Neural progenitor cell (in vitro differentiated cells): ENCODE measurements at places on chromosomes 2 and 18. TPM values are rescaled to one million over a fixed set of nuclear protein-coding genes. Genes with fewer than 3 reads are reported as not detected.

Gene TEKT4
- not detected in 2 replicates for total RNA-seq

Gene CHAC2
- 3.6 and 4.5 TPM in 2 replicates for total RNA-seq

Gene ADCY3
- total RNA-seq, result 25.3 and 28.9 TPM in 2 replicates

Gene LRP1B
- total RNA-seq, result 0.09 TPM in 1 of 2 replicates, not detected in the other

Gene FOXD4L1
- total RNA-seq, result 0.12 TPM in 1 of 2 replicates, not detected in the other

Gene SKA1
- total RNA-seq, result 31.4 and 57.2 TPM in 2 replicates

Gene LRRC30
- not detected in 2 replicates for total RNA-seq

Gene GREB1L
- 251 and 278 TPM in 2 replicates for total RNA-seq

DNA sequence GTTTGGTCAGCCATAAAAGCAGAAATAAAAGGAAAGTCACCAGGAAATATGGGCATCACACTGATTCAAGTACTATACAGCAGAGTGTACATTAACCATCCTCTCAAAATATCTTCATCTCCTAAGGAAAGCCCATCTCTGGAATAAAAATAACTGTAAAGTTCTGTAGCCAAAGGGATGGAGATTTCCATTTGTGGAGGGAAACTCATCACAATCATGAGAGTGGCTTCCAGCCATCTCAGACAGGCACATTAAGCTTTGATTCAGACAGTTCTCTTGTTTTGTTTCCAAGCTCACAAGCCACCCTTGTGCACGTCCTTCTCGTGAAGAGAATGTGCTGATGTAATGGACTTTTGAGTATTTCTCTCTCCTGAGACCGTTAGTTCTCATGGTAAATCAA lies 695.5 kb downstream of the LRRTM4 start:
- no peak for DNase-seq
- H3K4me1 ChIP-seq, result peaks cover 12% of the 10 kb centered on the region
- no peak overlapping the region for H3K27ac ChIP-seq
- no peaks in the 10 kb centered on the region for H3K36me3 ChIP-seq
- no peak overlapping the region for H3K4me3 ChIP-seq

DNA sequence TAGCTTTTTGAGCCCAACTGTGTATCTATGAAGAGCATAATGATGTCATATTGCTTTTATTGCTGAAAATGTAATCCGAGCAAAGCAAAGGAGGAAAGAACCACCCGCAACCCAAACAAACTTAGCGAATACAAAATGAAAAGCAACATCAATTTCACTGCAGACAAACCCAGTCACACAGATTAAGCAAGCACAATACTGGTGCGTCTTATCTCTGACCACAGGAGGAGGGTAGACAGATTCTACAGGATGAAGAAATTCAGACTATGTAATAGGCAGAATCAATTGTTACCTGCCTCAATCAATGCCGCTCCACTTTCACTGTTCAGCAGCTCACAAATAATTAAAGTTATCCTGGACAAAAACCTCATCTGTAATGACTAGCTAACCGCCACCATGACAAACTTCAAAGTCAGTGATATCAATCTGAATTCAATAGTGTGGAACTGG lies 115.5 kb upstream of the SP3 start:
- DNase-seq, result no peak
- H3K36me3 ChIP-seq, result peaks cover 2% of the 10 kb centered on the region
- H3K27me3 ChIP-seq, result no peaks in the 10 kb centered on the region
- no peak overlapping the region for H3K4me3 ChIP-seq

GRCh38 chr18:55529581-55529980 lies 58.4 kb downstream of the TCF4 start:
- DNase-seq, result no peak
- H3K27ac ChIP-seq, result no peak overlapping the region
- H3K36me3 ChIP-seq, result no peaks in the 10 kb centered on the region
- H3K4me1 ChIP-seq, result peaks cover 50% of the 10 kb centered on the region

- DNase-seq, result no peak
- H3K27ac ChIP-seq, result no peak overlapping the region
- no peaks in the 10 kb centered on the region for H3K36me3 ChIP-seq
- H3K27me3 ChIP-seq, result no peaks in the 10 kb centered on the region
- H3K4me3 ChIP-seq, result no peak overlapping the region
Observed at GRCh38 chr2:192026825-192027120, 168.0 kb downstream of the TMEFF2 start.

GRCh38 chr18:62539284-62540165 lies 16.7 kb downstream of the ZCCHC2 start:
- no peaks in the 10 kb centered on the region for H3K27me3 ChIP-seq
- no peaks in the 10 kb centered on the region for H3K4me1 ChIP-seq
- no peak overlapping the region for H3K27ac ChIP-seq
- H3K4me3 ChIP-seq, result no peak overlapping the region
- H3K36me3 ChIP-seq, result no peaks in the 10 kb centered on the region

DNA sequence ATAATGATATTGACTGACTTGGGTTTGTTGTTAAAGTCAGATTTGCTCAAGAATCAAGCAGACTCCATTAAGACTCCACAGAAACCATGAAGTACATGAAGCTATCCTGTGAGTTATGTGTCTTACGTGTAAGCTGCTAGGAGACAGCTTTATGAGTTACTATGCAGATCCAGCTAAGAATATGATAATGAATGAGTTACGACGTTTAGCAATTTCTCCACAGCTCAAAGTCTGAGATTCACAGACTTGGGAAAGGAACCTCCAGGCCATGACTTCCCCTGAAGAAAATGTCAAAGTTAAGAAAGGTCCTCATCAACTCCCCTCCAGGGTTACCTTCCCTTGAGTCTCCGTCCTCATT lies 211.9 kb upstream of the HNRNPA3 start:
- no peak overlapping the region for H3K27ac ChIP-seq
- DNase-seq, result no peak
- H3K4me3 ChIP-seq, result no peak overlapping the region
- no peaks in the 10 kb centered on the region for H3K36me3 ChIP-seq
- no peaks in the 10 kb centered on the region for H3K27me3 ChIP-seq
- no peaks in the 10 kb centered on the region for H3K4me1 ChIP-seq

GRCh38 chr2:88903749-88904353 lies 212.4 kb downstream of the RPIA start:
- no peaks in the 10 kb centered on the region for H3K4me1 ChIP-seq
- no peaks in the 10 kb centered on the region for H3K27me3 ChIP-seq

GRCh38 chr18:48992791-48993555 lies 42.2 kb upstream of the SMAD7 start:
- H3K36me3 ChIP-seq, result no peaks in the 10 kb centered on the region
- no peak overlapping the region for H3K4me3 ChIP-seq
- H3K27me3 ChIP-seq, result no peaks in the 10 kb centered on the region
- DNase-seq, result no peak

GRCh38 chr2:234771176-234771575 lies 180.6 kb upstream of the SH3BP4 start:
- no peak for DNase-seq
- H3K36me3 ChIP-seq, result no peaks in the 10 kb centered on the region
- H3K27ac ChIP-seq, result no peak overlapping the region

- H3K27ac ChIP-seq, result peak overlapping the region; percentile 7
- DNase-seq, result peak; percentile 83
- peaks cover 21% of the 10 kb centered on the region for H3K4me1 ChIP-seq
- H3K36me3 ChIP-seq, result no peaks in the 10 kb centered on the region
Observed at GRCh38 chr2:213251618-213252017, 32.6 kb upstream of the SPAG16 start.

GRCh38 chr2:16652296-16653082 lies 13.1 kb downstream of the CYRIA start:
- H3K27me3 ChIP-seq, result no peaks in the 10 kb centered on the region
- H3K4me1 ChIP-seq, result peaks cover 18% of the 10 kb centered on the region
- no peak overlapping the region for H3K4me3 ChIP-seq
- DNase-seq, result no peak

DNA sequence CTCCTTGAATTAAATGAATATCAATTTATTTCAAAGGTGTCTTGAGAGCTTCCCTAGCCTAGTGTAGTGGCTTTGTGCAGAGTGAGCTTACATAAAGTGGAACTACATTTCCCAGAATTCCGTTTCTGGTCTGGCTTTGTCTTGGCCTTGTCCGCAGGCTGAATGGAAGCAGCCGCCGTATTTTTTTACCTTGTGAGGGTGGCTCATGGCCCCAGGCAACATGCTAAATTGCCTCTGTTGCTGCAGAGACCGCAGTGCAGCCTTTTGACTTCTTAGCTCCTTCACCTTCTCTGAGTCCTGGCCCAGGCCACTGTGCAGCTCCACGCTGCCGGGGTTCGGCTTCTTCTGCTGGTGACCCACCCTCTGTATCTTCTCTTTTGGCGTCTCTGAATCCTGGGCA lies 114.8 kb upstream of the SLC38A11 start:
- peak; percentile 37 for DNase-seq
- no peak overlapping the region for H3K27ac ChIP-seq
- H3K4me1 ChIP-seq, result peaks cover 36% of the 10 kb centered on the region
- no peaks in the 10 kb centered on the region for H3K27me3 ChIP-seq

DNA sequence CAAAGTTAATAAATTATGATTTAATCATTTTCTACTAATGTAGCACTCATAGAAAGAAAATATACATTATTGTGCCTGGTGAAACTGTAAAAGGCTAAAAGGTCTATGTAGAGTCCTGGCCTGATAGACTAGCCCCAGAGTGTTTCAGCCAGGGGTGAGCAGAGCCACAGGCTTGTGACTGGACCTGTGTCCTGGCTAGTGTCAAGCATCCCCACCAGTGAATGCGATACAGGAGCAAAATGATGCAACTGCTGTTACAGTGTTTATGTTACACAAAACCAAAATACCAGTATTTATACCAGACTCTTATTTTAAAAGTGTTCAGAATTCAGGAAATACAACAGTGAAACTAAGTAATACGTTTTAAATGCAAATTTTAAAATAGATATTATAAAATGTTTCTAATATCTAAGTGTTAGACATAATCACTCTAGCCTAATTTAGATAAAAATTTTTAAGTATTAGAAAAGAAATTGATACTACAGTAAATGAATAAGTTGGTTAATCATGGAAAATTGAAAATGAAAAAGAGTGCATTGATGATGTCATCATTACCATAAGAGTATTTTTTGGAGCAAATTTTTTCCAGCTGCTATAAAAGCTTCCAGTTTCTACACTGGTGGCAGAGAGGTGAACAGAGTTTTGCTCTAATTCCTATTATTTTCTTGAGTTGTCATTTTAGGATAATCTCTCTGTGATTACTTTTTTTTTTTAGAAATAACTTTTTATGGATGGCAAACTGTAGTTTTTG lies 6.2 kb upstream of the TSPYL6 start:
- no peak overlapping the region for H3K27ac ChIP-seq
- no peak for DNase-seq
- no peaks in the 10 kb centered on the region for H3K4me1 ChIP-seq
- no peak overlapping the region for H3K4me3 ChIP-seq
- no peaks in the 10 kb centered on the region for H3K36me3 ChIP-seq

- H3K4me3 ChIP-seq, result peak within 1 kb of the TSS; percentile 70
- no peak within 1 kb of the TSS for H3K27ac ChIP-seq
- peak; percentile 95 for DNase-seq
- H3K27me3 ChIP-seq, result peaks cover 30% of the 10 kb centered on the region
Observed at GRCh38 chr2:136117909-136118818, at the start of gene CXCR4. Gene CXCR4 (minus strand): TSS chr2:136118149. CDS start chr2:136118060, 89 bp downstream.

DNA sequence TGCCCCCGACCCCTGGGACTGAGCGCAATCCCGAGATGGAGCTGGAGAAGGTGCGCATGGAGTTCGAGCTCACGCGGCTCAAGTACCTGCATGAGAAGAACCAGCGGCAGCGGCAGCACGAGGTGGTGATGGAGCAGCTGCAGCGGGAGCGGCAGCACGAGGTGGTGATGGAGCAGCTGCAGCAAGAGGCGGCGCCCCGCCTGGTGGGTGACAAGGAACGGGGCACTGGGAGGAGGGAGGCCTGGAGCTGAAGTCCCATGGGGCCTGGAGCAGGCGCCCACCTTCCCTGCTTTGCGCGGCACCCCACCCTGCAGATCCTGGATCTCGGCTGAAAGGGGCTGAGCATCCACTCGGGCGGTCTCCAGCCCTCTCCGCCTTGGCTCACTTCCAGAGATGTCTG lies 1.2 kb downstream of the TMEM247 start:
- DNase-seq, result no peak
- H3K4me3 ChIP-seq, result no peak overlapping the region
- no peaks in the 10 kb centered on the region for H3K36me3 ChIP-seq
- H3K27me3 ChIP-seq, result no peaks in the 10 kb centered on the region
- no peak overlapping the region for H3K27ac ChIP-seq

- no peaks in the 10 kb centered on the region for H3K27me3 ChIP-seq
- no peaks in the 10 kb centered on the region for H3K36me3 ChIP-seq
- DNase-seq, result peak; percentile 2
- peaks cover 3% of the 10 kb centered on the region for H3K4me1 ChIP-seq
- H3K27ac ChIP-seq, result no peak overlapping the region
Observed at GRCh38 chr2:231701456-231702373, 6.6 kb upstream of the PTMA start.

DNA sequence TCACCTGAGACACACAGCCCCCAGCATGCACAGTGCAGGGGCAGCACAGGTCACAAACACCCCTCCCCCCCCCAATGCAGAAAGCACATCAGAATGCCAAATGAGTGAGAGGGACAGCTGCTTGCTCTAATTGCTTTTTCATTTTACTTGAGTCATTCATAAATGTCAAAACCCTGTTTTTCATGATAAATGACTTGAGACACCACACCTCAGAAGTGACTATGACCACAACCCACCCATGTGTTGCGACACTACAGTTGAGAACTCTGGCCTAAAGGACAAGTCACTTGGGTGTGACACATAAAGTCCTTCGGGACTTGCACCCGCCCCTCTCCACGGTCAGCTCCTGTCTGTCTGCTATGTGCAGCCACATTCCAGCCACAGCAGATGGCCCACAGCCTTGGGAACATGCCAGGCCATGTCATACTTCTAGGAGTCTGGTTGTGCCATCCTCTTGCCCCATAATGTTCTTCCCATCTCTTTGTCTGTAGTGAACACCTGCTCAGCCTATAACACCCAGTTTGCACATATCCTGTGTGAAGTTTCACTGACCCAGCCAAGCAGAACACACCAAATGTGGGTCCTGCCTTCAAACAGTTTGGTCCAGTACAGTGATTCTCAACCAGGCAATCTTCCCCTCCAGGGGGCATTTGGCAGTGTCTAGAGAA lies 30.2 kb upstream of the RIOK3 start:
- H3K36me3 ChIP-seq, result no peaks in the 10 kb centered on the region
- no peaks in the 10 kb centered on the region for H3K4me1 ChIP-seq
- no peak overlapping the region for H3K27ac ChIP-seq
- DNase-seq, result no peak
- H3K27me3 ChIP-seq, result no peaks in the 10 kb centered on the region

GRCh38 chr2:239803766-239804115 lies 221.4 kb downstream of the NDUFA10 start:
- H3K4me1 ChIP-seq, result peaks cover 10% of the 10 kb centered on the region
- no peaks in the 10 kb centered on the region for H3K36me3 ChIP-seq
- no peak overlapping the region for H3K4me3 ChIP-seq

GRCh38 chr2:41932241-41933045 lies 115.4 kb upstream of the PKDCC start:
- no peaks in the 10 kb centered on the region for H3K36me3 ChIP-seq
- no peaks in the 10 kb centered on the region for H3K27me3 ChIP-seq
- no peak overlapping the region for H3K27ac ChIP-seq
- DNase-seq, result no peak

GRCh38 chr2:55133467-55134315 lies 83.4 kb upstream of the RTN4 start:
- H3K27ac ChIP-seq, result no peak overlapping the region
- peaks cover 19% of the 10 kb centered on the region for H3K4me1 ChIP-seq
- H3K36me3 ChIP-seq, result no peaks in the 10 kb centered on the region
- H3K27me3 ChIP-seq, result no peaks in the 10 kb centered on the region
